ENCODE measurements at places on chromosomes 5 and 9.
A peak's percentile ranks its signal among the peaks of the same experiment; 100 is the strongest.

DNA sequence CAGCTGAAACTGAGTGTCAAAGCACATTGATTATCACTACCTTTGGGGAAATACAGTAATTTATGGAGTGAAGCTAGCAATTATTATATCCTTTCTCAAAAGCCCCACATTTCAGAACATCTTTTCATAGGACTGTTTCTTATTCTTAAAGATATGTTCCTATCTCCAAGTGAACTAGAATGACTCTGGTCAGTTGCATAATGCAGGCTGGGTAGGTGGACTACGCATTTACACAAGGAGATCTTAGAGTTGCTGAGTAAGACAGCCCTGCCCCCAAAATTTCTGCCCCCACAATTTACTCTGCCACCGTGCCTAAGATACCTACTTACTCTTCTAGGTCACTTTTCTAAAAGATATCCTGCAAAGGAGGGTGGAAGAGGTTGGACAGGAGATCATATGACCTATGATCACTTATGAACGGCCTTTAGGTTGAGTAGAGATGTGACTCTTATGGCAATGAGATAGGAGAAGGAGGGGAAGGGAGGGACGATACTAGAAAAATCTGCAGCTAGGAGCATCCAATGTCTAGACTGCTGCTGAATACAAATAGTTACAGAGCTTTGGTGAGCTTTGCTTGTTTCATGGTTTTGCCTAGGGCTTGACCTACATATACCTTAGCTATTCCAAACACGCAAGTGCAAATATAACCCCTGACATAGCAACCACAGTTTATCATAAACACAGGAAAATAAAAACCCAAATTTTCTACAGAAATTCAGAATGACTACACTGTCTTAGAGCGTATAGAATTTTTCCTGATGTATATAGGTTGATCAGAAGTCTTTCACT is 121.7 kb downstream of the GLIS3 start:
- no peak for DNase-seq

- DNase-seq: no peak
Measured at GRCh38 chr9:33921967-33922895, 105.3 kb downstream of the UBE2R2 start.

DNA sequence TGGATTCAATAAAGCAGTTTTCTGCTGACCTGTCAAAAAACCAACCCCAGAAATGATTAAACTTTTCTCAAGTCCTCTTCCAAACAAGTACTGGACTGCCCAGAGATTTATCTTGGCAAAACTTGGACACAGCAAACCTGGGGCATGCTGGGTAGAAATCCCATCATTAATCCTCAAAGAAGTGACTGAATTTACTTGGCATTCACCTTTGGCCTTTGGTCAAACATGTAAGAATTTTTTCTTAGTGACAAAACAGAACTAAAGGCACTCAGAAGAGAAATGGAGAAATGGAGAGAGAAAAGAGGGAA is 248.6 kb upstream of the NREP start:
- no peak for DNase-seq

DNA sequence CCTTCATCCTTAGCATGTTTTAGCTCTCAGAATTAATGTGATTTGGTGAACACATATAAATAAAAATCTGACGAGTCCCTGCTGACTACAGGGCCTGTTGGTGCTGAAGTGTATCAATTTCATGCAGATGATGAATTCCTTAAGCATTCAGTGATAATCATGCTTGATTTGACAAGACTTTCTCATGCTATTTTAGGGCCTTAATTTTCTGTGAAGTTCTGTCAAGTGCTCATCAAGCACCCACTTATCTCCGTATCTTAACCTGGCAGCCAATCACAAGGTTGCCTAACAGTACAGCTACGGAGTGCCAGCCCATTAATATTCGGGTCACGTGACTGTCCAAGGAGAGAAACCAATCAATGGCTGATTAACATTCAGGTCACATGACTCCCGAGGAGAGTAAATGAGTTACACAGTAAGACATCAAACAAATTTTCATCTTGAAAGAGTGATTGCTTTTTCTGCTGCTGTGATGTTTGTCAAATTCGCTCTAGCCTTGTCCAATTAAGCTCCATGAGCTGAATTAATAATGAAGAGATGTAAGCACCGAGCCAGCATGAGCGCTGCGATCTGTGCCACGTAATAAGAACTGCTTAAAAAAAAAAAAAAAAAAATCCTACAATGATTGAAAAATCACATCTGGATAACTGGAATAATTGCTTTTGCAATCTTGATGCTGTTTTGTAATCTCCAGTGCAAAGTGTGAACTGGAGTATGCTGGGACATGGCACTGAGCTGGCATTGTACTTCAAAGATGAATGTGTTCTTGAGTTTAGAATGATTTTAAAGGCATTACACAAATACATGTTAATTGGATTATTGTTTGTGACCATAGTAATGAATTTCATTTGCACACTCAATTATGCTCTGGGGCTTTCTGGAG is 104.3 kb upstream of the SPATA31D4 start:
- DNase-seq: no peak

GRCh38 chr9:114911167-114911821 is 19.1 kb downstream of the TNFSF8 start:
- DNase-seq: peak; percentile 41

- no peak for DNase-seq
Measured at GRCh38 chr5:5378531-5378930, 43.9 kb upstream of the ICE1 start.

- DNase-seq: no peak
Measured at GRCh38 chr5:6786786-6787495, 73.7 kb downstream of the TENT4A start.

GRCh38 chr5:54146916-54147315 is 163.5 kb downstream of the ARL15 start:
- DNase-seq: no peak

DNA sequence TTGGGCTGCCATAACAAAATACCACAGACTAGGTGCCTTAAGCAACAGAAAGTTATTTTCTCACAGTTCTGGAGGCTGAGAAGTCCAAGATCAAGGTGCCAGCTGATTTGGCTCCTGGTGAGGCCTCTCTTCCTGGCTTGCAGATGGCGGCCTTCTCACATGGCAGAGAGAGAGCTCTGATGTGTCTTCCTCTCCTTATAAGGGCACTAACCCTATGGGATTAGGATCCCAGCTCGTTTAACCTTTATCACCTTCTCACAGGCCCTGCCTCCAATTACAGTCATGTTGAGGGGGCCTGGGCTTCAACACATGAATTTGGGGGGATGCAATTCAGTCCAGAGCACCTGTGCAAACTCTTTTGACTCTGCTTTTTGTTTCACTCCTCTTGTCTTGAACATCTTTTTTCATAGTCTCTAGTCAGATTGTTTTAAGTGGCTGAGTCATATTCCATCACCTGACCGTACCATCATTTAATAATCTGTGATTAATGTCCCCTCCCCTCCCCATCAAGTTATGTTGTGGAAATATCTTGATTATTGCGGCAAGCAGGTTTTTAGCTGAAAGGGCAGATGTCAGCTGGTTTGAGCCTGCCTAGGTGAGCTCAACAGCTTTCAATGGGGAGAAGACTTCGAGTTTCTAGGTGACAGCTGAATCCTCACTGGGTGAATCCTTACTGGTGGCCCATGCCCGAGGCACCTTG is 61.8 kb downstream of the NDFIP1 start:
- DNase-seq: no peak

GRCh38 chr5:175436359-175436758 is 7.6 kb downstream of the DRD1 start:
- DNase-seq: no peak

- no peak for DNase-seq
Measured at GRCh38 chr9:130446101-130446861, 1.5 kb downstream of the ASS1 start.

DNA sequence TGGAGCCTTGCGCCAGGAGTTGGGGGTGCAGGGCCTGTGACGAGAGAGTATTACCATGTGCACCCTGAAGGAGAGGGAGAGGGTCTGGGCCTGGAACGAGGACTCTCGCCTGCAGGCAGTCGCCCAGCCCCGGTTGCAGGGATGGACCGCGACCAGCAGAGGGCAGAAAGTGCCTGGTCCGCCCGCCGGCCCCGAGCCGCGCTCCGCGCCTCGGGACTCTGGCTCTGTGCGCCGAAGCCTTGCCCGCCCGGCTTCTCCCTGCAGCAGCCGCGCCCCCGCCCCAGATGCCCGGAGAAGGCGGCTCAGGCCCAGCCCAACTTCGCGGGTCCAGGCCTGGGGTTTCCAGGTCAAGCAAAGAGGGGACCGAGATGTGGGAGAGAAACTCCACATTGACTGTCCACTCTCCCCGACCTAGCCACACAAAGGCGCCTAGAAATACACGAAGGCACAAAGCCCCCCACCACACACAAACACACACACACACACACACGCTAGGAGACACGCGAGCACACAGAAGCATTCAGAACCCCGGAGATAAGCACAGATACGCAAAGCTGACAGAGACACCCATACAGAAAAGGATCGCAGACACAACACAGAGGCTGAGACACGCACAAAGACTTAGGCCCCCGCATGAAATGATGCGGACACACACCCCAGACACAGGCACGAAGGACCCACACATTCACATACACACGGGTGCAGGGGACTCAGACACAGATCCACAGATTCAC is 2.0 kb upstream of the LMX1B start:
- peak; percentile 45 for DNase-seq

GRCh38 chr5:143145243-143146160 is 258.0 kb downstream of the NR3C1 start:
- no peak for DNase-seq

DNA sequence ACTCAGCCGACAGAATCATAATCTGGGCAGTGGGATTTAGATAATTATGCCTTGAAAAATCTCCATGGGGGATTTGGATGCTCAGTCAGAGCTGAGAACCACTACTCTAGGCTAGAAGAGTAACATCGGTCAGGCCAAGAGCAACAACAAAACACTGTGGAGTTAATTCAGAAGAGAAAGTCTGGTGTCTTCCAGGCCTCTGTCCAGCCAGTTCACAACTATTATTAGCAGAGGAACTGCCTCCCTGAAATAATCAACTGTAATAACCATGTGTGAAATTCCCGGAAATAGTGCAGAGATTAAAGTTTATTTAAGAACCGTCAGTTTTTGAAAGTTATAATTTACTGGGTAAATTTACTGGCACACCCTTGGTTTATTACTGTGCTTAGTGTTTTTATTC is 8.2 kb upstream of the MARCHF3 start:
- DNase-seq: no peak

DNA sequence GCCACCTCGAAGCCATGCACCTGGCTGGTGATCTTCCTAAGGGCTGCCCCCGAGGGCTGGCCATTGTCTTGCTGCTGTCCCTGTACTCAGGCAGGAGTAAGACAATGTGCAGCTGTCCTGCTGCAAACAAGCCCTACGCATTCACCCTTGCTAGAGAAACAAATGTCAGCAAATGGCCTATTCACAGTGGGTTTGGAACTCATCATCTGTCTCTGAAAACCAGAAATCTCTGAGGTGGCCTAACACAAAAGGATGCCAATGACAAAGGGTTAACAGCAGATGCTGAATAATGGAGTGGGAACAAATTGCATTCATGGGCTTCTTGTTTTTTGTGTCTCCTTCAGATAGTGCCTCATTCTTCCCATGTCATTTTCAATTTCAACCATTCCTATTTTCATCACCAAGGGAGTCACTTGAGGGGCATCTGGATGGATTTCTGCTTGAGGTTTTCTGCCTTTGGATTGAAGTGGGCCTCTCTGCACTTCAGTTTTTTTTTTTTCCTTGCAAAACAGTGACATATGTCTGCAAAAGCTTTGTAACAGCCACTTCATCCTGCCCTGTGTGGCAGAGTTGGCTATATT is 261.6 kb upstream of the VLDLR start:
- no peak for DNase-seq

GRCh38 chr9:114120192-114121014 is 21.3 kb upstream of the KIF12 start:
- DNase-seq: no peak

GRCh38 chr9:132647355-132647754 is 22.4 kb downstream of the DDX31 start:
- no peak for DNase-seq

DNA sequence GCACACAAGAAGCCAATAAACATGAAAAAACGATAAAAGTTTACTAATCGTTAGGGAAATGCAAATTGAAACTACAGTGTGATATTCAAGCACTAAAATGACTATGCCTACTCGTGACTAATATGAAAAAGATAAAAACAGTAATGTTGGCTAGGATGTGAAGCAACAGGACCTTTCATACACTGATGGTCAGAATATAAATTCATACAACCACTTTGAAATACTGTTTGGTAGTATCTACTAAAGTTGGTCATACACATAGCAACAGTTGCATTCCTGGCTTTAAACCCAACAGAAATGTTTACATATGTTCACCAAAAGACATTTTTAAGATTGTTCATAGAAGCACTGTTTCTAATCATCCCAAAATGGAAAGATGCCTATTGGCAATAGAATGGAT is 24.3 kb downstream of the FBXO38 start:
- DNase-seq: no peak

DNA sequence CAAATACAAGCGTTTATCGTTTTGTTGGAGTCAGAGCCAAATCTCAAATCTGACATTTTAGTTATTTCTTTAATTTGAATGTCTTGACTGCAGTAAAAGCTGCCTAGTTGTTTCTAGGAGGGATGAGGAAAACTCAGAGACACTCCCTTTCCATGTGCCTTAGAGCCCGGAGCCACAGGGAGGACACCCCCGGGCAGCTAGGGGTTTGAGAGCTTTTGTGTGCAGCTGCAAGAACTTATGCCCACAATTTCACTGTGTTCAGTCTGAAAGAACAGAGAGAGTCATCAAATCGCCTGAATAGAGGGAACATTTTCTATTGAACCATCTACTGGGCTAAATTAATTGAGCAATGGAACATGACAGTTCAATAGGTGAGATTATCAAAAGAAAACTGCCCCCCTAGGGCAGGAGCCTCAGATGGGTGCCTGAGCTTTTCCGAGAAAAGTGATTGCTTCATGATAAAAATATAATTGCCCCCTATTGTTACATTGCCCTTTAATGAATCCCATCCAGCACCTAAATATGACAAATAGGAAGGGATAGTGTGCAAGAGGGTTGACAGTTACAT is 709.3 kb upstream of the RGMB start:
- no peak for DNase-seq

- no peak for DNase-seq
Measured at GRCh38 chr5:173925449-173926071, 37.4 kb downstream of the CPEB4 start.

DNA sequence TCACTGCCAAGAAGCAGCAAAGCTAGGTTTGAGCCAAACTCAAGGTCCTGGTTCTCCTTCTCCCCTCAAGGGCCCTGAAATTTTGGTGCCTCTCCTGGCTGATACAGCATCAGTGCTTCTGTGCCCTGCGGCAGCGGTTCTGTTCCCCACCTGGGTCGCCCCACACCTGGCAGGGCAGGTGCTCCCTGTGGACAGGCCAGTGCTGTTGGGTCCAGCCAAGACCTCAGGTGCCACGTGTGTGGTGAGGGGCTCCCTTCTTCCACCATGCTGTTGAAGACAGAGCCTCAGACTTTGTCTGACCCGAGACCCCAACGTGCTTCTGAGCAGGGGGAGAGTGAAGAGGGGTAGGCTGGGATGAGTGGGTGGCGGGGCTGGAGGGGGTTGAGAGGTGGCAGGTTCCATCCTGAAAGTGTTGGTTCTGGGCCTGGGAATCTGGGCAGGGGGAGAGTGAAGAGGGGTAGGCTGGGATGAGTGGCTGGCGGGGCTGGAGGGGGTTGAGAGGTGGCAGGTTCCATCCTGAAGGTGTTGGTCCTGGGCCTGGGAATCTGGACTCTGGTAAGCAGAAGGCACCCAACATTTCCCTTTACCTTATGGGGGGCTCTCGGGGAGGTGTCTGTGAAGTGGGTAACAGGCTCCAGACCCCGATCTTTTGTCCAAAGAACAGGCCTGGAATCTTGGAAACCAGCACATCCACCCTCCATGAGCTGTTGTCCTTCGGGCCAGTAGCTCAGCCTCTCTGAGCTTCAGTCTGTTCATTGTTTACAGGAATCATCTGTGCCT is 2.3 kb downstream of the PLEKHG4B start:
- no peak for DNase-seq

GRCh38 chr5:62727861-62728260 is 149.2 kb downstream of the LRRC70 start:
- no peak for DNase-seq

All from NCI-H510A (cell line).